GOT3 (cell line): ENCODE measurements at places on chromosomes 16 and 17.

GRCh38 chr17:71975331-71975801 lies 145.5 kb upstream of the SOX9 start:
- DNase-seq, result peak; percentile 26

DNA sequence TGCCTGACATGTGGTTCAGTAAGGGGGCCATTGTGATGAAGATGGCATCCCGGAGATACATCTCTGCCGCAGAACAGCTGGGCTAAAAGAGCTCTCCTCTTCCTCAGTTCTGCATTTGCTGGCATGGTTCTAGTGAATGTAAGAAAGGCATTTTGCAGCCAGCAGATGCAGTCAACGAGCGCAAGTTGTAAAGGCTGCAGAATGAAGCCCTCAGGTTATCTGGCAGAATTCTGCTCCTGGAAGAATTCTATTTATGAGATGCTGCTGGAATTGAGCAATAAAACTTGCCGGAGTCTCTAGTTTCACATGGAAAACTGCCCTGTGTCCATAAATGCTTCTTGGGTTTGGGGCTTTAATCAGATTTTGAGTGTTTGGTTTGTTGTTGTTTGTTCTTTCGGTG lies 176.8 kb upstream of the HSBP1 start:
- DNase-seq, result no peak

DNA sequence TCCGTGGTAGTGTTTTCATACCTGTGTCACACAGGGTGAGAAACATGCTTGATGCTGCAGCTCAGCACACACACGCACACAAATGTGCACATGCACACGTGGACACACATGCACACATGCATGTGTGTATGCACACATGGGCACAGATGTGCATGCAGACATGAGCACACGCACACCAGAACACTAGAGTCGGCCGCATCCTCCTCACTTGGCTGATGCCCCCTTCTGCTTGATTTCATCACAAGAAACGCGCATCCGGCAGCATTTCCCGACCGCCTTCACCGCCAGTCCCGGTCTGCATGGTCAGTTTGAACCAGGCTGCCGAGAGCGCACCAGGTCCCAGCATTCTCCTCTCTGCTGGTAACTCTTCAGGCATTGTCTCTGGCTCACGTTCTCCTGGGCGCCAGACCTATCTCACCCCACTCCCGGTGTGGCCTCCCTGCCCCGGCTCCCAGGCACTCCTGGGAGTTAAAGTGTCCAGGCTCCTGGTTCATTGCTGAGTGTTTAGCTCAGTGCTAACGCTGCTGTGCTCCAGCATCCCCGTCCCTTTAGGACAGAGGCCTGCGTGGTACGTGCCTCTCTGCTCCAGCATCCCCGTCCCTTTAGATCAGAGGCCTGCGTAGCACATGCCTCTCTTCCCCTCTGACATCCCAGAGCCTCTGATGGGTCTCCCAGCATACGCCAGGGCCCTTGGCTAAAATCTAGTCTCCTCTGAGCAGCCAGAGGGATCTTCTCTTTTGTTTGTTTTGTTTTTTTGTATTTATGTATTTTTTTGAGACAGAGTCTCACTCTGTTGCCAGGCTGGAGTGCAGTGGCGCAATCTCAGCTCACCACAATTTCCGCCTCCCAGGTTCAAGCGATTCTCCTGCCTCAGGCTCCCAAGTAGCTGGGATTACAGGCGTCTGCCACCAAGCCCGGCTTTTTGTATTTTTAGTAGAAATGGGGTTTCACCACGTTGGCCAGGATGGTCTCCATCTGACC lies 16.0 kb downstream of the BAIAP2 start:
- no peak for DNase-seq

GRCh38 chr16:62882552-62883221 lies 846.4 kb upstream of the CDH8 start:
- DNase-seq, result no peak

DNA sequence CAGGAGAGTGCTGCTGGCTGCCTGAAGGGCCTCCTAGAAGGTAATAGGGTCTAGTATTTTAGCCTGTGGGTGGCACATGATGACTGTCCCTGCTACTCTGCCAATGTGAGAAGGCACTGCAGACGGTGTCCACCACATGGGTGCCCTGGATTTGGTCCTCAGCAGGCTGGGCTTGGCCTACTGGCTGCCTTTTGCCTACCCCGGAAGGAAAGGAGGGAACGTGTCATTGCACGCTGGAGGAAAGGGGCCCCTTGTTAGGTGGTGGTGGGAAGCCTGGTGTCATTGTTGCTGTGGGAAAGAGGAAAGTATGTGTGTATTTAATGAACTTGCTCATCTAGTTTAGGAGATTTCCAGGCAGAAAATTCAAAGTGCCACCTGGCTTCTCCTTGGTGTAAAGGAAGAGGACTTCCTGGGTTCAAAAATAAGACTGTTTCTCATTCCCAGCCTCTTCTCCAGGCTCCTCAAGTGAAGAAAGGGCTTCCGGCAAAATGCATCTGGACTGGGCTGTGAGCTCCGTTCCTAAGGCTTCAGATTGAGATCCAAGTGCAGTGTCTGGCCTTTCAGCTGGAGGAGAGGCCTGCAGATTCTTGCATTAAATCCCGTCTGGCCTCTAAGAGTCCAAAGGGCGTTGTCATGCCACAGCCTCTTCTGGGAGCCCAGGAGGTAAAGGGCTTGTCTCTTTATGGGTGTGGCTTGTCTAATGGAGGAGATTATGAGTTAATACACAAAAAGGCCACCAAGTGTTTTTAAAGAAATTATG lies 55.1 kb downstream of the RPTOR start:
- DNase-seq, result no peak
